ENCODE measurements at places on chromosomes 16 and 17.

DNA sequence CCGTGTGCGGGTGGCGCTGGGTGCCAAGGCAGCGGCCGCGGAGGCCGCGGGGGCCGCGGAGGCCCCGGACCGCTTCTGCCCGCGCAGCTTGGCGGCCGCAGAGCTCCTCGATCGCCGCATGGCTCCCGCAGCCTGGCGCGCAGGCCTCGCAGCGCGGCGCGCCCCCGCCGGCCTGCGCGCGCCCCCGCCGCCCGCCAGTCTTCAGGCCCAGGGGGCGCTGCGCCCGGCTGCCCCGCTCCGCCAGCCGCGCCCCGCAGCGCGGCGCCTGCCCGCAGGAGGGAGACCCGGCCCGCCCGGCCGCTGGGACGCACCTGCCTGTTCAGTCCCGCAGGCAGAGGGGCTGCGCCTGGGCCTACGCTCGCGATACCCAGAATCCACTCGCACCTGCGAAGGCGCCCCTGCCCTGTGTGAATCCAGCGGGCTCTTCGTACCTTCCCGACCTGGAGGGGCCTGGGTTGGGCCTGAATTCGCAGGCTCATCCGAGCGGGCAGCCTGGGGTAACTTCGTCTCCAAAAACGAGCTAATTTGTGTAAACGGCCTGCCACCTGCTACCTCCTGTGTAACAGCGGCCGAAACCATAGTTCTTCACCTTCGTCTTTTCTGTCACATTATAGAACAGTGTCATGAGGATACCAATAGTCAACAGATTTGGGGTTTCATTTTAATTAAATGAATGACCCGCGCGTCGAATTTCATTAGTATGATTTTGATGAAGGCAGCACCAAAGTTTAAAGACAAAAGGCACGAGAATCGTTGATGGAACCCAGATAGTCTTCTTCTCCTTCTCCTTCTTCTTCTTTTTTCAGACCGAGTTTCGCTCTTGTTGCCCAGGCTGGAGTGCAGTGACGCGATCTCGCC, at the start of gene CENPV:
CENPV (minus strand) TSS at position 153 of the 858 bp plus-strand sequence; CDS start at position 120, 33 bp downstream.
- DNase-seq = no peak

DNA sequence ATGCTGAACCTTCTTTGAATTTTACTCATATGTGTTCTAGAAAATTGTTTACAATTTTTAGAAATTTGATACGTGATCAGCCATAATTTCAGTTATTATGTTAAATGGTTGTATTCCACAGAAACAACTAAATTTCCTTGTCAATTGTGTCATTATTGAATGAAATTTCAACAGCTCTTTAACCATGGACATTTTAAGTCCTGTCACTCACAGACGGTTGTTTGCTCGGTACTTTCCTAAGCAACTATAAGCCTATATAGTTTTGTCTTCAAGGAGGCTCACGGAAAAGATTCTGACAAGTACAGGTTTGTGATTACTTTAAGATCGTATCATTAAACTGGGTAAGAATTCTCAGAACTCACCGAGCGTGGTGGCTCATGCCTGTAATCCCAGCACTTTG, 31.8 kb downstream of the SLC39A11 start:
- DNase-seq = no peak

DNA sequence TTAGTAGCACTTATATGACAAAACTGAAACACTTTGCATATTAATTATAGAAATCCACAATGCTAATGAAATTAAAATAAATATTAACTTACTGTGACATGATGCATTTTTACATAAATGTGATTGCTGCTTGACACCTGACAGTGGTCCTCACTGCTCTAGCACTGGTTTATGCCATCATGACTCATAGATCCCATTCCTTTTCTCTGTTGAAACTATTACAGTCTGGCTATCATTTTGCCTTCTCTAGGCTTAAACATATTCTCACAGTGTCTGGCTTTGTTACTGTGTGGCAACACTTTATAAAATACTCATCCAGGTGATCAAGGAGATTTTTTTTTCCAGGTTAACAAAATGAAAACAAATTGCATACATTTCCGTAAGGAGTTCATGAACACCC, 108.0 kb downstream of the MRTFB start:
- DNase-seq = no peak

DNA sequence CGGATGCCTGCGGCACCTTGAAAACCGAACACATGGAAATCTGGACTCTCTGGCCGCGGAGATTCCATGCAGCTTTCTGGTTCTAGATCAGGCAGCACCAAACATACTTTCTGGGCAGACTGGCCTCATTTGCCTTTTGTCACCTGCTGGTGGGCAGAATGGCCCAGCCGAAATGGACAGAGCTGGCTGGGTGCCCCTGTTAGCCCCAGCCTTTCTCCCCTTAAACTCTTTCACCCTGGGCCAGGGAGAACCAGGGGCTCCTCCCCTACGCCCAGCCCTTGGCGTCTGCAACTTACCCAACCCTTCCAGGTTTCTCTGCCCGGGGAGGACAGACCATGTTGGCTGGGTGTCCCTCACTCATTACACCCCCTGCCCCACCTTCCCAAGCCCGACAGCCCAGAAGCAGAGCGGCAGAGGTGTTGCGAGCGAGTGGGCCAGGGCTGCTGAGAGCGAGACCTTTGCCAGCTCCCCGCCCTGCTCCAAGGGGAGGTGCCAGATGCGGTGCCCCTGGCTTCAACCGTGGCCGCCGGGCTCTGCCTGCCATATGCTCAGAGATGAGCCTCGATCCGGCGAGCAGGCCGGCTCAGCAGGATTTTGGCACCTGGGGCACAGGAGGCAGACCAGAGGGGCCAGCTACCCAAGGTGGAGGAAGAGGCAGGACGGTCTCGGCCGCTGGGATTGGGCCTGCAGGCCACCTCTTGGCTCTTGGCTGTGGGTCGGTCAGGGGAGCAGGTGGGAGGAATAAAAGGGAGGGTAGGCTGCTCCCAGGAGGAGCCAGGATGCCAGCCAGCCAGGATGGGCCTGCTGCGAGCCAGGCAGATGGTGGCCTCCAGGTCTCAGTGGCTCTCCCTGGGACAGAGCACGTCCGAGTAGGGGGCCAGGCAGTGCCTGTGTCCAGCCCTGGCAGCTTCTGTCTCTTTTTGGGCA, 191.3 kb downstream of the NTN1 start:
- DNase-seq = no peak

DNA sequence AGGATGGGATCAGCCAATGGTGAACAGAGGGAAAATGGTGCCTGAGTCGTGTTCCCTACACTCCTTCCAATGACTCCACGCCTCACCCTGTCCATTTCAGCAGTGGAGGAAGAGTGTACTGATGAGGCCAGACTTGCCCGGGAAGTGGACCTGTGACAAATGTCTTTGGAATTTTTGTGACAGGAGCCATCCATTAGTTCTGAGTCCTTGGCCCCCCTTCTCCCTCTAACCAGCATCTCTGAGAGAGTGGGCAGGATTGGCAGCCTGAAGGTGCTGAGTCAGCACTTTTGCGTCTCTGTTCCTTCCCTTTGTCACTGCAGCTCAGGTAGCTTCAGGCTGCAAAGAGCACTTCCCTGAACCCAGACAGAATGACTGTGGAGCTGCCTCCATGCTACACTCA, 30.8 kb downstream of the BEAN1 start:
- no peak for DNase-seq

DNA sequence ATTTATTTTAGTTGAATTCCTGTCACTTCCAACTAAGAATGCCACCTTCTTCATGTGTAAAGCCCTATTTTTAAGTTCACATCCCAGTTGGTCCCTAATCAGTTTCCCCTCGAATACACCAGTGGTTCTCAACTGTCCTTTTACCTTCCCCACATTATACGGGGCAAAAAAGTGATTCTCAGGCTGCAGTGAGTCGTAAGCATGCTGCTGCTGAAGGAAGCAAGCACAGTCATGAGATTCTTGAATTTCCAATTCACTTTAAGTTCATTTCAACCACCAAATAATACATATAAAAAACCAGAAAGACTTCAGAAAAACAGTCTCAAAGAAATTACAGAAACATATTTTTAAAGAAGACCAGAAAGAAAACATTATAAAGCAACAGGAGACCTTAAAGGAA, 47.9 kb downstream of the UBE2G1 start:
- DNase-seq = no peak

GRCh38 chr16:22786284-22786683, 27.7 kb upstream of the HS3ST2 start:
- DNase-seq = no peak

GRCh38 chr17:65551267-65552040, 10.0 kb downstream of the AXIN2 start:
- no peak for DNase-seq

DNA sequence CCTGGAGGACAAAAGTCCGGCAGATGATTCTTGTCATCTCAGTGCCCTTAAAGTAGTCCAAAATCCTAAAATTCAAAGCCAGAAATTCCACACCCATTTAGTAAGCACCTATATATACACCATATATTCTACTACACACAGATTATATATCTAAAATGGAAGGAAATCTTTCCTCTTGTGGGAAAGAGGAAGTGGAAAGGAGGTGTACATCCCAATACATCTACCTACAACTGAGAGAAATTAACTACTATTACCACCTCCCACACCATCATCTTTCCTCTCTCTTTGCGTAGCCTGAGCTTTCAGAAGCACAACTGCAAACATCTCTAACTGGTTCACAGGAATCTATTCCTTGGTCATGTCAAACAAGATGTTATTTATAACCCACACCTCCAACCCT, 5.4 kb upstream of the ITGA2B start:
- DNase-seq = no peak

GRCh38 chr17:36066365-36066985, 2.4 kb downstream of the CCL18 start:
- no peak for DNase-seq

GRCh38 chr16:49921791-49922456, 66.0 kb upstream of the ZNF423 start:
- DNase-seq = no peak

- no peak for DNase-seq
Observed at GRCh38 chr16:851871-852270, 51.3 kb upstream of the GNG13 start.
